ENCODE measurements at places on chromosomes 7 and 10.

DNA sequence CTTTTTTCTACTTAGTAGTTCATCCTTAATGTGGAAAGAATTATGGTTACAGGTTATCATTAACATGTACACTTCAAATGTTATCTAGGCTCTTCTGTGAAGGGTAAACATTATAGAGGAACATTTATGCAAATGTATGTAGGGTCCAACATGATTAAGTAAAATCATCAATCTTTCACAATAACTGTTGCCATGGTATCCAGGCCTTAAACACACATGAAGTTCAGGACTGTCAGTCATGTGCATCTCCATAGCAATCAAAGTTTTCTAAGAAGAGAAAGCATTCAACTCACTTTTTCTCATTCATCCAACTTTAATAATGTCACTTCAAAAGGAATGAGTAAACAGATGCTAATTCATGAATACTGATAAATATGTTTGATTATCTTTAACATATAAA, 83.6 kb downstream of the DNAJC1 start:
- DNase-seq: no peak

- no peak for DNase-seq
Observed at GRCh38 chr10:75828413-75828812, 397.0 kb downstream of the LRMDA start.

DNA sequence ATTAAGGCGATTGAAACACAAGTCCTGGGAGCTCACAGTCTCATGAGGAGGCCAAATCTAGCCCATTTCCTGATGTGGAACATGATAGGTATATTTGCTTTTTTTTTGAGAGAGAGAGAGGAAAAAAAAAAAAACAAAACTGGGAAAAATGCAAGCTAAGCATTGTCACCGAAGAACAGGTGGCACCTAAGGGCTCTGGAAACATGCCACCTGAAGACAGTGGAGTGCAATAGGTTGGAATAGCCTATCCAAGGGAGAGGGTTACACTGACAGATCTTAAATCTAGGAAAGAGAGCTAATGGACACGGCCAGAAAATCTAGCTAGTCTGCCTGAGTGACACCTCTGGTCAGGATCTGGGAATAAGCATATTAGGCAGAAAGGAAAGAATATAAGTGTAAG, 110.2 kb downstream of the SRI start:
- DNase-seq: no peak

DNA sequence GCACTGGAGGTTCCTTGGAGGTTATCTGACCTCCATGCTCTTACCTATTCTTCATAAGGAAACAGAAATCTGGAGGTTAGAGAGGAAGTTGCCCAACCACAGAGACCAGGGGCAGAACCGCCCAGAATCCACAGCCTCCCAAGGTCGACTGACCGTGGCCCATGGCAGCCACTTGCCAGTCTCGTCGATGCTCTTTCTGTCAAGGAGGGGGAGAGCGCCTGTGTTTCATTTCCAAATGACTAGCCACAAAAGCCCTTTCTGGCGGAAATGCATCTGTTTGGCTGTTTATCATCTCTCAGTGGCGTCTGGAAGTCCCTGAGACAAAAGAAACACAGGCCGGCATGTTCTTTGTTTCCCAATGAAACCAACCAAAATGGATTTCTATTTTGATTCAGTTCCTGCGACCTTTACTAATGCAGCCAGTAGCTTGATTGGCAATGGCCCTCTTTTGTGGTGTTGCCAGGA, 2.9 kb downstream of the RAMP3 start:
- no peak for DNase-seq
